ENCODE measurements at places on chromosomes 5 and 9.

DNA sequence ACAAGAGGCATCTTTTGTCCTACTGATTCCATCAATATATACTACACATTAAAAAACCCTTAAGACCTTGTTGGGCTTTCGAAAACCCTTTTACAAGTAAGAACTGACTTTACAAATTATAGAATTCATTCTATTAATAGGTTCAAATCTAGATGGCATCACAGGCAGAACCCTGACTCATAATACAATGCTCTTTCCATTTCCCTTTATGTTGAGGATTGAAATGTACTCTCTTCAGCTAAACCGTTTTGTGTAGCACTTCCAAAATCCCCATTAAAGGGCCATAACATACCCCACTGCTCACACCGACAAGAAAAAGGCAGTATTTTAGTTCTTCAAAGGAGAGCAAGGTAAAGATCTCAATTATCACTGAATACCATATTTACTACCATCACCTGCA, 11.2 kb downstream of the CSNK1A1 start:
- no peak for DNase-seq

- no peak for DNase-seq
These were observed 119.0 kb upstream of the TXNDC8 start for GRCh38 chr9:110456681-110457080.

DNA sequence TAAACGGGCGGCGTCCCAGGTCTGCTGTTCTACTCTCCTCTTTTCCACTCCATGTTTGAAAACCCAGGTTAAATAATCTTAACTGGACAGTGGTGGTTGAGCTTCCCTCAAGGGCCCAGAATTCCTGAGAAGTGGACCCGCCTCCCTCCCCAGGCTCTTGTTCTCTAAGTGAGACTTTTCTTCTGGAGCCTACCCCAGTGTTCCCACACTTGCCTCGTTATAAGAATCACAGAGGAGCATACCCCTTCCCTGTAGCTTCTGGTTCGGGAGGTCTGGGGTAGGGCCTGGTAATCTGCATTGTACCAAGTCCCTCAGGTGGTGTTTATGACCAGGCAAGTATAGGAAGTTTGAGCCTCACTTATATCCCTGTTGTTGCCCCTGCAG, 12.0 kb downstream of the PSD2 start:
- DNase-seq: no peak

DNA sequence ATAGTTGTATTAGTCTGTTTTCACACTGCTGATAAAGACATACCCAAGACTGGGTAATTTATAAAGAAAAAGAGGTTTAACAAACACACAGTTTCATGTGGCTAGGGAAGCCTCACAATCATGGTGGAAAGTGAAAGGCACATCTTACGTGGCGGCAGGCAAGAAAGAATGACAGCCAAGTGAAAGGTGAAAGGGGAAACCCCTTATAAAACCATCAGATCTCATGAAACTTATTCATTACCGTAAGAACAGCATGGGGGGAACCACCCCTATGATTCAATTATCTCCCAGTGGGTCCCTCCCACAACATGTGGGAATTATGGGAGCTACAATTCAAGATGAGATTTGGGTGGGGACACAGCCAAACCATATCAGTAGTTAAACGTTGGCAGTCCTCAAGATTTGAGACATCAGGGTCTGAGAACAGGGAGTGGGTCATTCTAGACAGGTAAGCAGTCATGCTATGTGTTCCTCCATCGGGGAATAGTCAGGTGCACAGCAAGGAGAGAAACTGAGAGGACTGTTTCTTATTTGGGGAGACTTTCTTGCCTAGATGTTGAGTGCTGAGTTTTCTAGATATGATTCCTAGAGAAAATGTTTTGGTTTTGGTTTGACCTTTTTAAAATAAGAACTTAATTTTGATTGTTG, 45.8 kb upstream of the ENTREP1 start:
- DNase-seq: no peak

DNA sequence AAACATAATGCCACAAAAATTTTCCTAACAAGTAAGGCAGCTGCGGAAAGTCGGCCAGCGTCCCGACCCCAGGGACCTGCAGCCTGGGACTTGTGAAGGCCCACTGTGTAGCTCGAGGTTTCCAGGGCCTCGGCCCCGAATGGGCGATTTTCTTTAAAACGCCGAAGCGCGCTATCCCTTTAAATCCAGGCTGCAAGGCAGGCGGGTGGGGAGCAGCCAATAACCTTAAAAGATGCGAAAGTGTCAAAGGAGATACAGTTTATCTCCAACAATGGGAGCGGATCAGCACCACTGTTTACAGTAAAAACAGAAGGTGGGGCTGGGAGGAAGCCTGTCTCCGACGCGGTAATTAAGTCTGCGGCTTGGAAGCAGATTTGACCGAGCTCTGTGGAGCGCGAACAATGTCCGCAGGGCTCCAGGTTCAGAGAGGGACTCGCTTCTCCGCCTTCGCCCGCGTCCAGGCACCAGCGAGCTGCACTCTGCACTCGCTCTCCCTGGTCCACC, 1.7 kb upstream of the ZSWIM6 start:
- DNase-seq: no peak

GRCh38 chr9:98438666-98439065, 183.2 kb upstream of the TBC1D2 start:
- DNase-seq: no peak

DNA sequence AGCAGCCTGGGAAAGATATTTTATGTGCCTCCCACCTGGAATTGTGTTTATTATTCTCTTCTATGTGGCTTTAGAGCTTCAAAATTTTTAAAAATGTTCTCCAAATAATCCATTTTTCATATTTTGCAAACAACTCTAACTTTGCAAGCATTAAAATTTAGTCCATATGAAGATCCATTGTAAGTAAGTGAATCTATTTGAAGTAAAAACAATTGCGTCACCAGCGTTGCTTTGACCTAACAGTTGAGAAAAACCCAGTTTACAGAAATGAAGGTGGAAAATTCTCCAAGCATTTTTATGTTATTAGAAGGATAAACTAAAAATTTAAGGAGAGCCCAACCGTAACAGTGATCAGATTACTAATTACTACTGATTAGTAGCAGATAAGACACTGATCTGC, 38.9 kb upstream of the TLX3 start:
- DNase-seq: no peak

DNA sequence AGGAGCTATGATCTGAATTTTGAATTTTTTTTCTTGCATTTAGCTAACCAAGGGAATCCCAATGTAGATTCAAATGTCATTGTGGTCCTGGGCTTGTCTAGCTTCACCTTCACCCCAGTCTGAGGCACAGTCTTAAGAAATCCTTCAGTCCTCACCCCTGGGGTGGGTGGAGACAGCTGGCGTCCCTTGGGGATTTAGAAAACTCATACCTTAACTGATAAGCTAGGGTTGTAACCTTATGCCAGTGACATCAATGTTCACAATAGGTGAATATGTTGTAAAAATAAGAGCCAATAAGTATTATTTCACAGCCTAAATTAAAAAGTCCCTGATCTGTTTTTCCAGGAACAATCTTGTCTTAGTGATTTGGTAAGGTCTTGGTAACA, 4.6 kb downstream of the ISOC1 start:
- DNase-seq: no peak

DNA sequence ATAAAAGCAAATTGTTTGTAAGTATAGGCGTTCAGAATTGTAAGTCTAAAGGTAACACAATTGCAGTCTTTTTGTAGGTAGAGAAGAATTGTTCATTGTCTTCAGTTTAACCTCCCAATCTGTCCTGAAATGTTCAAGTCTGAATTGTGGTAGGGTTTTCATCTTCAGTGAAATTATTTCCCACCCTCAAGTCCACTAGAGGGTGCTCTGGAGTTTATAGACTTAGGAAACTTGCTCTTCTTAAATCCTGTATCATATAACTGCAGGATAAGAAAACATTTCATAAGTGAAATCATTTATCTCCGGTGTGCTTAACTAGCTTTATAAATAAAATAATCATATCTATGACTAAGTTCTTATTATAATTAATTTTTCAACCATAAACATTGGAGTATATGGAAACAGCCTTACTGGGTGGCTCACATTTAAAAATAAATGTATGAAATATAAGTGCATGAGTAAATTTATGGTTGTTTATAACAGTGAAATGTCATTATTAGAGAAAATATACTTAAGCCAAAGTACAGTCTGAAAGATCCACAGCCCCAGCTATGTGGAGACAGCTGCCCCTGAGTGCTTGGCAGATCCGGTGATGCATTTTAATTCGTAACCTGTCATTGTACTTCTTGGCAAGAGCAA, 182.4 kb upstream of the OTULINL start:
- no peak for DNase-seq

DNA sequence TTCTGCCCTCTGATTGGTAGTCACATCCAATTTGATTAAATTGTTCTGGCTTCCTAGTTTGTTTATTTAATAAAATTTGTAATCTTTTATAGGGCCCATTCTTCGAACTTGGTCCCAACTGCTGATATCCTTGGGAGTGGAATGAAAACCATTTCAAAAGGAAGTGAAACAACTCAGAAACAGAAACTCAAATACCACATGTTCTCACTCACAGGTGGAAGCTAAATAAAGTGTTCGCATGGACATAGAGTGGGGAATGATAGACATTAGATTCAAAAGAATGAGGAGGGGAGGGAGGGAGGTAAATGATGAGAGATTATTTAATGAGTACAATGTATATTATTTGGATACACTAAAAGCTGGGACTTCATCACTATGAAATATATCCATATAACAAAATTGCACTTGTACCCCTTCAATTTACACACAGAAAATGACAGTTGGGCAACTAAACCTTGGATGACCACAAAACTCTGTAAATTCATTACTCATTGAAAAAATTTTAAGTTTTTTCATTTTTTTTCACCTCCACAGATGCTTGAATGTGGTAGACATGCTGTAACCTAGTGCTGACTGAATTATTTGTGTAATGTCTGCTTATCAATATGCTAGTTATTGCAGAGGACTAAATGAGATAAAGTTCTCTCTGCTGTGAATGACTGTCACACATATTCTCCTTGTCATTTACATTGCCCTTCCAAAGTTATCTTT, 16.0 kb downstream of the ATP10B start:
- DNase-seq: no peak

GRCh38 chr9:33818167-33818846, 1.3 kb downstream of the UBE2R2 start:
- no peak for DNase-seq

DNA sequence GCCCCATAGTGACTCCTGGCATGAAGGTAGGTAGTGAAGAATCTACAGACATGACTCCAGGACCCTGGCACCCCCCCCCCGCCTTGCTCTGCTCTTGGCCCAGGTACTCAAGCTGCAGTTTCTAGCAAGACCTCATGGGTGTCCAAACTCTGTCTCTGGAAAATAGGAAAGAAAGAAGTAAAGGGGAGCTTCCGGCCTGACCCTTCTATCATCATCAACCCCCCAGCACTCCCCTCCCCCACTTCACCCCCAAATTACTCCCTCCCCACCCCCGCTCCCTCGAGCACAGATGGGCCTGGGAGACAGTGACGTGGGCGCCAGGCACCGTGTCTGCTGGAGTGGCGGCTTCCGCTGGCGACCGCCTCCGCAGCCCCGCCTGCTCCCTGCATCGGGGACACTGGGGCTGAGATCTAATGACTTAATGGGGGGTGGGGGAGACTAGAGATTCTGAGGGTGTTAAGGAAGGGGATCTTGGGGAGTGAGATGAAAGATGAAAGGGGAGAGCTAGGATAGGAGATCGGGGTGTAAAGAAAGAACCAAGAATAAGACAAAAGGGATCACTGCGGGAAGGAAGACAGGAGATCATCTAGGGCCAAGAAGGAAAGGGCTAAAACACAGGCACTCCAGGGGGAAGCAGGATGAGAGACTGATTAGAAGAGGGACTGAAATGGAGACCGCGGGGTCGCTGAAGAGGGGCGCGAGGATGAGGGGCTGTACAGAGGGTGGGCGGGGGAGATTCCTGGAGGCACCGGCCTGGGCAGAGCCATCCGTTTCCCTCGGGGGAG, 1.1 kb upstream of the DNAJB5 start:
- DNase-seq: peak; percentile 39

- no peak for DNase-seq
These were observed 13.8 kb downstream of the RGMB start for GRCh38 chr5:98787131-98787719.

- DNase-seq: no peak
These were observed 238.4 kb downstream of the NR2F1-AS1 start for GRCh38 chr5:93342563-93343061.

DNA sequence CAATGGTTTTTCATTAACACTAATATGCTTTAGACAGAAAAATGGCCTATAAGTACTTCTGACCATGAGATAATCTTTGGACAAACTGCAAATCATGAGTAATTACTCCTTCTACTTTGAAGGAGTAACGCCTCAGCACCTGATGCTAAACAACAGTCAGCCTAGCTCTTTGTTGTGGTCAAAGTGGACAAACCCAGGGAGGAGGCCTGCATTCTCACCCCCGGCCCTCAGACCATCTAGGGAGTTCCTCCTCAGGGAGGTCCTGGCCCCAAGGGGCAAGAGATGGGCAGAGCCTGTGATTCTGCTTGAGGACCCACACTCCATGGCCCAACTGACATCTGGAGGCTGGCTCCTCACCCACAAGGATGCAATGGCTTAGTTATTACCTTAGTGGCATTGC, 48.2 kb upstream of the ANGPTL2 start:
- DNase-seq: no peak

DNA sequence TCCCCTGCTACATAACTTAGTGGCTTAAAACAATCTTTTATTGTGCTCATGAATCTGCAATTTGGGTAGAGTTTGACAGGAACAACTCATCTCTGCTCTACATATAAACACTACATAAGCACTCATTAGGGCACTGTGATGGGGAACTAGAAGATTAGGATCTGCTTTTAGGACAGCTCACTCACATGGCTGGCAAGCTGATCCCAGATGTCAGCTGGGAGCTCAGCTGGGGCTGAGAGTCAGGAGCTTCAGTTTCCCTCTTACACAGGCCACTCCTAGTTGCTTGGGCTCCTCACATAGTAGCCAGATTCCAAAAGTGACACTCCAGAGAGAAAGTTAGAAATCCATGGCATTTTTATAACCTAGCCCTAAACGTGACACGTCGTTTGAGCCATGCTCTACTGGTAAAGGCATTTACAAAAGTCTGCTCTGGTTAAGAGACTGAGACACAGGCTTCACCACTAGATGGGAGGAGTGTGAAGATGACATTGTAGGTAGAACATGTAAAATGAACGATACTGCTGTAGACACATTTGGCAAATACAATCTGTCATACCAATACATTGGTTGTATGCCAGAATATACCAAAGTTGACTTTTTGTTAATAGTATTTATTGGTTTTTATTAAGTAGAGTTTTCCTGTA, 23.6 kb downstream of the SCAI start:
- DNase-seq: no peak

GRCh38 chr5:91288118-91288916, 94.8 kb downstream of the ARRDC3 start:
- DNase-seq: no peak

GRCh38 chr9:86246752-86247161, 12.7 kb downstream of the C9orf153 start:
- DNase-seq: no peak

- DNase-seq: no peak
These were observed 68.4 kb downstream of the ENTREP1 start for GRCh38 chr9:69393425-69393824.

GRCh38 chr9:91753711-91754110, 196.3 kb downstream of the ROR2 start:
- no peak for DNase-seq

- no peak for DNase-seq
These were observed 5.0 kb upstream of the MRNIP start for GRCh38 chr5:179863449-179864085.

Measured in activated T-helper 1 cell treated with anti-CD3 and anti-CD28 coated beads, Interleukin-12 subunit alpha, Interleukin-12 subunit beta, Interleukin-2, Interleukin-4 antibody, amounts not matched to agents 30 ng/mL and 10 ng/mL and 1 ng/mL, durations not matched to agents 14 hours and 24 hours and 36 hours (primary cell).